ENCODE measurements at places on chromosomes 2 and 18. TPM values are rescaled to one million over a fixed set of nuclear protein-coding genes. Genes with fewer than 3 reads are reported as not detected.

DNA sequence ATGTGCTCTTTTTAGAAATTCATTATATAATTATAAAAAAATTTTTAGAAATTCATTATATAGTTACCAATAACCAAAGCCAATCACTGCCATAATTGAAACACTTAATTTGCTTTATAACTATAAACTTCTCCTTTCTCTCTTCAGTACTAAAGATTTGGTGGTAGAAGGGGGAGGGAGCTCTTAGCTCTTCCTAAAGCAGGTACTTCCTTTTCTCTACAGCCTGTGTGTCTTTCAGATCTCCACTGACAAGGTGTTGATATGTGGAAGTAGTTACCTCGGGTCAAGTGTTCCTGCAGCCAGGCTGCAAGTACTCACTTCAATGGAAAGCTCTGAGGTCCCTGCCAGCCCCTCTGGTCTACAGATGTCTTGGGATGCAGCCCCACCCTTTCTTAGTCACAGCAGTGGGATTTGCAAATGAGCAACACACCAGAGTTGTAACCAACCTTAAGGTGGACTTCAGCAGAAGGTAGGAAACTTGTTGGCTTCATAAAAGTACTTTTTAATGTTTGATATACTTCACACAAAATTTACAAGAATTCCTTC is 690.0 kb downstream of the ARHGAP15 start:
- DNase-seq: no peak

GRCh38 chr2:124027182-124027581 is 2.1 kb downstream of the CNTNAP5 start:
- no peak for DNase-seq

DNA sequence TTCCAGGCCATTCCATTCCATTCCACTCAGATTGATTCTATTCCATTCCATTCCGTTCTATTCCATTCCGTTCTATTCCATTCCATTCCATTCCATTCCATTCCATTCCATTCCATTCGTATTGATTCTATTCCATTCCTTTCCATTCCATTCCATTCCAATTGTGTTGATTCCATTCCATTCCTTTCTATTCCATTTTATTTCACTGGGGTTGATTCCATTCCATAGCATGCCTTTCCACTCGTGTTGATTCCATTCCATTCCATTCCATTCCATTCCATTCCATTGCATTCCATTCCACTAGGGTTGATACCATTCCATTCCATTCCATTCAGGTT is 1142.3 kb downstream of the RPIA start:
- no peak for DNase-seq

CRYGC gene
- total RNA-seq: not detected

GRCh38 chr2:63186331-63186730 is 135.7 kb downstream of the OTX1 start:
- DNase-seq: no peak

PSMG2 gene
- total RNA-seq: 51.9 TPM

GBX2 gene
- not detected for total RNA-seq

- no peak for DNase-seq
Observed at GRCh38 chr2:220940646-220941045, 631.5 kb downstream of the EPHA4 start.

DNA sequence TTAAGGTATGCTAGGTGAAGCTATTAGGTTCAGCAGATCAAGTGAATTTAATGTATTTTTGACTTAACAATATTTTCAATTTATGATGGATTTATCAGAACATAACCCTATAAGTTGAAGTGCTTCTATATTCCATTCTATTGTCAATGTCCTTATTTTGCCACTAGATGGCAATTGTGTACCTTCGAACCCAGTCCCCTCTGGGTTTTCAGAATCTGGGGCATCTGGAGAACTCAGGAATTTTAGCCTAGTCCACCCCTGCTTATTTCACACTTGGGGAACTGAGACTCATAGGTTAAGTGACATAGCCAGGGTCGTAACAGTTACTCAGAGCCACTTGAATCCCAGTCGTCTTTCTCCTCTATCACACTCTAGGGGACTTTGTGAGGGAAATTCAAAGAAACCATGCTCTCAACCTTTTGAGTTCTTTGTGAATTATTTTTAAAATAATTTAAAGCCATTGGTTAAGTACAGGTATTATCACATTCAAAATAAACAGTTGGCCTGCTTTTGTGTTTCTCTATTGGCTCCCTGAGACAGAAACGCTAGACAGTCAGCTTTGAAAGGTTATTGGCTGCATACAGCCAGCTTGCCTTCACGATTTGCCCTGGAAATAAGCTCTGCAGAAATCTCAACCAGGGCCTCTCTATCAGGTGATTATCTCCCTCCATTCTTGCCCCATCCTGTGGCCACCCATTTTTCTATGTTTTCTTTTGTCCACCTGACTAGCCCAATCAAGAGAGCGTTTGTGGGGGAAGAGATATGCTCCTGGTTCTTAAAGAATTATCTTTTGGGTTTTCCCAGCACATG is 145.0 kb downstream of the TTC27 start:
- DNase-seq: no peak

FAM228A gene
- 0.50 TPM for total RNA-seq

- no peak for DNase-seq
Observed at GRCh38 chr2:25104736-25105135, 62.9 kb downstream of the EFR3B start.

DNA sequence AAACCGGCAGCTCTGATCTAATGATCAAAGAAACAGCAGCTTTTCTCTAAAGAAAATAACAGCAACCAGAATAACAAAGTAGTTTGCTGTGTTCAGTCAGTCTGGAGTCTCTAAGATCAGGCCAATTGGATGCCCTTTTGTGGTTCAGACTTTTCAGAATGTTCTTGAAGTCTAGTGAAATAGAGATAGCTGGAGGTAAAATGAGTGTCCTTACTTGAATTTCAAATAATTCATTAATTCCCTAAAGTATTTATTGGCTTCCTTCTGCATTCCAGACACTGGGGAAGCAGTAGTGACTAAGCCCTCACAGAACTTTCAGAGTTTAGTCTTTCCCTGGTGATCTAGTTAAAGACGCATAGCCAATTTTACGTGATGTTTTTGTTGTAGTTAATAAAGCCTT is 58.7 kb downstream of the C18orf54 start:
- DNase-seq: no peak

DNA sequence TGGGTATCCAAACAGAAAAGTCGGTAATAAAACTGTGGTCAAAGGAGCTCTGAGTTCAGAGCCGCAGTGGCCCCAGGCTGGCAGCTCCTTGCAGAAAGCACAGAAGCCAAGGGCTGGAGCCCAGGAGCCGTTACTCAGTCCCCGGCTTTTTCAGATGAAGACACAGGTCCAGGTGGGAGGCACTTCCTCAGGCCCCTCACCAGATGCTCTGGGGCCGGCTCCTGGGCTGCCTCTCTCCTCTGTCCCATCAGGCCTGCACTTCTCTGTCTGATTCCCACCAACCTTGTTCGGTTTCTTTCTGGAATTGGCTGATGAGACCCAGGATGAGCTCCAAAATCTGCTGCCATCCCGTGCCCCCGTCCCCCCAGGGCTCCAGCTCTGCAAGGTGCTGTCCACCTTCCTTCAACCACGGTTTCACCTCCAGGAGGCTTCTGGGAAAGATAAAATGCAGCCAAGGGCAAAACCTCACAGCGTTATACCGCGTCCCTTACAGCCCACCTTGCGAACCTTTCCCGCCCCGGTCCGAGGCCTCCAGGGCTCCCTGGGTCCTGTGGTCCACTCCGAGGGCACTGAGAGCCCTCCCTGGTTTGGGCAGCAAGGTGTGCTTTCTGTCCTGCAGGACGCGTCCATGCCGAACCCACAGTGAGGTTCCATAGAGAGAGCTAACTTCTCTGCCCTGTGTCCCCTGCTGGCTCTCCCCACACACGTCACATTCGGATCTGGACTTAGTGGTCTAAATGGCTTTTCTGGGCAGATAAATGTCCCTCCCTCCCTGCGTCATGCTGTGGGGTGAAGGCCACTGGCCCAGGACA is 102.9 kb downstream of the TPO start:
- DNase-seq: no peak

DNA sequence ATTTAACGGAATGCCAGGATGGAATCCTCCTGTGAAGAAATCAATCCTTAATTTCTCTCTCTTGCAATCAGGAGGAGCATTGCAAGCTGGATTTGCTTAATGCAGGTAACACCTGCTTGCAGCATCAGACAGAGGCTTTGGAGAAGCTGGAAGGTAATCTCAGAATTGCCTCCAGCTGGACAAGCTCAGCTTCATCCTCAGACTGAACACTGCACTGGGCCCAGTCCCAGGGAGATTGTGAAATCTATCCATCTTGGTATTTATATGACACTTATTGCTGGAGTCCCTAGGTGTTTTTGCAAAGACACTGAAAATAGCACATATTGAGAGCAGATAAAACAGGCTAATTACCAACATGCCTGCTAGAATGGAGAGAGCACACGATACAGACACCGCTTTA is 179.4 kb upstream of the SESTD1 start:
- no peak for DNase-seq

C1GALT1C1L gene
- total RNA-seq: 0.23 TPM

GRCh38 chr2:230762317-230762896 is 49.8 kb downstream of the CAB39 start:
- DNase-seq: no peak

DNA sequence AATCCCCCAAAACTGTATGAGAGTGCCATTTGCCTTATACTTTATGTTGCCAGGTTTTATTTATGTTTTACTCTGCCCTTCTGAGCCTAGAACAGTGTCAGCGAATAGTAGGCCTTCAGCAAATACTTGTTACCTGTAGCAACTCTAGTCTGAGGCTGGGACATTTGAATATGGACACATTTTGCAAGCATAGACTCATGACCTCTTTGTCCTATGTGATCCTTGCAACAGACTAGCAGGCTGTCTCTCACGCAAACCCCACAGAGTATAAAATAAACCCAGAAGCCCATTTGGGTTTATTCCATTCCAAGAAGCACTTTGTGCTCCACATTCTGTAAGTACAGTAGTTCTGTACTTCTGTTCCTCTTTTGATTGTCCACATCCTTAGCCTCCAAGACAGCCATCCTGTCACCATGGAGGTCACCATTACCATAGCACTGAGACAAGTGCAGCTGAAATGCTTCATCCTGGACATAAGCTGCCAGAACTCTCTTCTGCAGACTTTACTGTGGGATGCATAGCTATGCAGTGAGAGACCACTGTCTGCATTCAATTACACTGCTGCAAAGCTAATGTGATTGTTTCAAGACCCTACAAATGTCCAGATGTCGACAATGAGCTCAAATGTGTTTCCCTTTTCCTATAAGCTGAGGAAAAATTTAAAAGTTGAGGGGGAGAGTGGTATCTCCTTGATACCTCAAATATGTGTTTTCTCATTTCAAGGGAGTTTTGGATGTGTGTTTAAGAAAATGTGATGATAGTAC is 425.7 kb downstream of the PID1 start:
- DNase-seq: no peak

DNA sequence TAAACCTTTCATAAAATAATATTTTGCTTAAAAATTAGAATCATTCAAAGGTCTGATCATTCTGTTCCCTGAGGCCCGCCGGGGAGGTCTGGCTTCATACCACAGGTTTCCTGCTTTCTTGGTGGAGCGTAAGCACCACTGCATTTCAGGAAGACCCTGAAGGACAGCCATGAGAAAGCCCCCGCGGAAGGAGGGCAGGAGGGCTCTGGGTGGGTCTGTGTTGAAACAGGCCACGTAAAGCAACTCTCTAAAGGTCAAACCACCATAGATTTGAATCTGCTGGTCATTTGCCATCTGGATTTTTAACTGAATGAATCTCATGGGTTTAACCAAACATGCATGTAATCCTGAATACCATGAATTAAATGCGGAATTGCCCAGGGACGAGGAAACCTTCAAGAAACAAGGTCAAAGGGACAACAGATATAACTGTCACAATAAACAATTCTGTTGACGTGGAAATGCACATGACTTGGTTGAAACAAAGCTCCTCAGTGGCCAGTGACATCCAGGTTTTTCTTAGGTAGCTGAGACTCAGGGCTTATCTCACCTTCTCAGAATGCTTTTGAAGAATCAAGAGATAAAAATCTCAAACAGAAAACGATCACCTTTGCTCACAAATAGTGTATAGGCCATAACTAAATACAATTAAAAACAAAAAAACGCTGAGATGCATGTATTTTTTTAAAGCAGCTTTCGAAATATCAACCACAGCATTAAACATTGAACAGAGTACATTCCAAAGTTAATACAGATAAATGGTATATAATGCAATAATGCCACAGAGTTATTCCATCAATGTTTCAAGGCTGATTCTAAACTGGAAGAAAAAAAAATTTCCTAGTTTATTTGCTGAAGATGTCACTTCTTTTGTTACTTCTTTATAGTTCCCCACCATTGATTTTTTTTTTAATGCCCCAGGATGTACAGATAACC is 193.2 kb downstream of the BCL2 start:
- no peak for DNase-seq

GRCh38 chr2:110874453-110875383 is 142.3 kb downstream of the ACOXL start:
- no peak for DNase-seq

SLC25A12 gene
- total RNA-seq: 70.0 TPM

BMP10 gene
- not detected for total RNA-seq

CCBE1 gene
- total RNA-seq: 0.06 TPM

- no peak for DNase-seq
Observed at GRCh38 chr2:25521665-25522387, 151.6 kb downstream of the DTNB start.

POLR1B gene
- total RNA-seq: 12.2 TPM

DNA sequence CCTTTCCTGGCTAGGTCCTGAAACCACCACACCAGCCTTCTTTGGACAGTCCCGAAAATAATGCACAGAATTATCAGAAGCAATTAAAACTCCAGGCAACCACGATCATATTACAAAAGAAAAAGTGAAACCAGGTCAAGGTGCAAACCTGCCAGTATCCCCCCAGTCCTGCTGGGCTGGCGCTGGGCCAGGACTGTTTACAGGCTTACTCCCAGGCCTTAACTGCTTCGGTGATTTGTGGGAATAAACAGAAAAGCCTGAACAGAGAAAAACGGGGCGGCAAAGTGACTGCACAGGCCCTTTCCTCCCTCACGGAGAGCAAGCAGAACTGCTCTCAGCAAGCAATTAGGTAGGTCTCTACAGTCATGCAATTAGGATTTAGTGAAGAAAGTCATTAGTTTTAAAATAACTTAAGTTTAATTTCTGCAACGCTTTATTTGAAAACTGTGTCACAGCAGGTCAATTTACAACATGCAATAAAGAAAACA is 1.3 kb downstream of the HDAC4 start:
- DNase-seq: no peak

GRCh38 chr18:39951142-39951720 is 2003.8 kb upstream of the PIK3C3 start:
- no peak for DNase-seq

DNA sequence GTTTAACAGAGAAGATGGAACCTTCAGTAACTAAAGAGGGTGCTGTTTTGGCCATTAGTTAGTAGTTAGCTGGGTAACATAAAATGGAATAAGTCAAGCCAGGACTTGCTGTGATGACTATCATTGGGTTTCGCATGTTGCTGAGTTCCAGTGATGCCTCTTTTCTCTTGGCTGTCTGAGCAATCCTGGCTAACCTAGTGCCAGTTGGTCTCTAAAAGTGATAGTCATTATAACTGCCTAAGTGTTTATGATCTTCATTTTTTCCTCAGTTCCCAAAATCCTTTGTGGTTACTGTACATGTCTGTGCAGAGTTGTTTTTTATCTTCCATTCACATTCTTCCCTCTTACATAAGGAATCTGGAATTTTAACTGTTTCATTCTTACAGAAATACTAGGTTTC is 33.4 kb downstream of the WDR43 start:
- DNase-seq: no peak
